ENCODE measurements at places on chromosomes 12 and 14.
A peak's percentile ranks its signal among the peaks of the same experiment; 100 is the strongest.

GRCh38 chr14:104150136-104151025 is 12.0 kb downstream of the KIF26A start:
- DNase-seq, result no peak

DNA sequence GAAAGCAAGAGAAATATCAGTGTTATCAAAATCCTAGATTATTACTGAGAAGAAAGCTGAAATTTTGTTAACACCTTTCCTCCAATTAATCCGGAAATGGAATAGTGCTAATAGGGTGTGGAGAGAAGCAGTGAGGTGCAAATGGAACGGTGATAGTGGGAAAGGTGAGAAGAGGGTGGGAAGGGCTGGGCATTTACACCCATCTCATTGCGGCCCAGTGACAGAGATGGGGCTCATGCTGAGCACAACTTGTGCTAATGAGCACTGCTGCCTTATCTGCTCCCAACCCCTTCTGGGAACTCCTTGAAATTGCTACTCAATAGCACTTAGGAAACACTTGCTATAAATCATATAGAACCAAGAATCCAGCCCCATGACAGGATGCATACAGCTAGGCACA is 94.4 kb downstream of the PTPRR start:
- no peak for DNase-seq

DNA sequence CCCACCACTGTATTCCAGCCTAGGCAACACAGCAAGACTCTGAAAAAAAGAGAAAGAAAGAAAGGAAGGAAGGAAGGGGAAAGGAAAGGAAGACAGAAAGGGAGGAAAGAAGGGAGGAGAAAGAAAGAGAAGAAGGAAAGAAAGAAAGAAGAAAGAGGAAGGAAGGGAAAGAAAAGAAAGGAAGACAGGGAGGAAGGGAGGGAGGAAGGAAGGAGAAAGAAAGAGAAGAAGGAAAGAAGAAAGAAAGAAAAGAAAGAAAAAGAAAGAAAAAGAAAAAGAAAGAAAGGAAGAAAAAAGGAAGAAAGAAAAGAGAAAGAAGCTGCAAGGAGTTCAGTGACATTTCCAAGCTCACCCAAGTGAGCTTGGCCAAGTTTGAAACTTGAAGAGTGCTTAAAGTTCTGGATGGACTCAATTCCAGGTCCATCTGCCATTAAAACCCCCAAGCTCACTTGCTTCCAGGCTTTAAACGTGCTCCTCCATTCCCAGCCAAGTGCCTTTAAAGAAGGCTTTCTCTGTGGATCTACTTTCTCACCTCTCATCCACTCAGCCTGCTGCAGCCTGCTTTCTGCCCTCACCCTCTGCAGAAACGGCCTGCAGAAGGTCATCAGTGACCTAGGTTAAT is 101.5 kb downstream of the VCPKMT start:
- DNase-seq, result no peak

GRCh38 chr12:51871126-51871525 is 16.8 kb upstream of the ANKRD33 start:
- DNase-seq, result no peak

DNA sequence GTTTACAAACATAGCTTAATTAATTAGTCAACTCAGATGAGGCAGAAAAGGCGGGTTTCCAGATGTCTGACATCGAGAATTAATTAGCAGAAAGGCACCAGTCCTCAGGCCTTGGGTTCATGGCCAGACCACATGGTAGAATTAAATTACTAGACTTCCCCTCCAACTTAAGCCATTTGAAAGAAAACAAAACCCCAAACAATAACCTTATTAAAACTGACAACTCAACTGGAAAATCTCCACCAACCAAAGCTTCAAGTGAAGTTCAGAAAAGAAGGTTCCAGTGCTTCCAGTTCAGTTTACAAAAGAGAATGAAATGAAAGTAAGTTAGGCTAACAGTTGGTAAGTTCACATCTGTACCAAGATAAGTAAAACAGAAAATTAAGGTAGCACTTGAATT is 349.5 kb downstream of the GRIN2B start:
- DNase-seq, result no peak

DNA sequence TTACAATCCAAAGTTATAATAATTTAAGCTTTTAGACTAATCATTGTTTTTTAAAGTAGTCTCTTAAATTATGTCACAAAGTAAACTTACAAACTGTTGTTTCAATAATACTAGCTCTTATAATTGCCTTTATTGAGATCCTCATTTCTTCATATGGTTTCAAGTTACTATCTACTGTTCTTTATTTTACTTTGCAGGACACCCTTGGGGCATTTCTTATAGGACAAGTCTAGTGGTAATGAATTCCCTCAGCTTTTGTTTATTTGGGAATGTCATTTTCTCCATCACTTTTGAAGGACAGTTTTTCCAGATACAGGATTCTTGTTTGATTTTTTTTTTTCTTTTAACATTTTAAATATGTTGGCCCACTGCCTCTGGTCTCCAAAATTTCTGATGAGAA is 8.1 kb upstream of the ZFP36L1 start:
- no peak for DNase-seq

- DNase-seq, result no peak
Measured at GRCh38 chr14:33369041-33369440, 430.4 kb downstream of the NPAS3 start.

DNA sequence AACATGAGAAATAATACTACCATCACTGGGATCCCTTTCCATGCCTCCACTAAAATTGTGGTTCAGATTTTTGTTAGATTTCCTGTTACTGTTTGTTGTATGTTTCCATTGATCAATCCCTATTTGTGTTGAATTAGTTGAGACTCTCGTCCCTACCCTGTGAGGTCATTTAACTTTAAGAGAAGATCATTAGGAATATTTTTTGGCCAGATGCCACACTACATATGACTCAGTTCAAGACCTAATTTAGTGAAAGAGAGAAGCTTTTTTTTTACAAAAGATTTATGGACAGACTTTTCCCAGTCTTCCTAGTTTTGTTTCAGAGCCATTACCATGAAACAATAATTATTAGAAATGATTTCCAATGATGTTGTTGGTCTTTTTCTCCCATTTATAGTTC is 35.5 kb downstream of the CPSF6 start:
- no peak for DNase-seq

DNA sequence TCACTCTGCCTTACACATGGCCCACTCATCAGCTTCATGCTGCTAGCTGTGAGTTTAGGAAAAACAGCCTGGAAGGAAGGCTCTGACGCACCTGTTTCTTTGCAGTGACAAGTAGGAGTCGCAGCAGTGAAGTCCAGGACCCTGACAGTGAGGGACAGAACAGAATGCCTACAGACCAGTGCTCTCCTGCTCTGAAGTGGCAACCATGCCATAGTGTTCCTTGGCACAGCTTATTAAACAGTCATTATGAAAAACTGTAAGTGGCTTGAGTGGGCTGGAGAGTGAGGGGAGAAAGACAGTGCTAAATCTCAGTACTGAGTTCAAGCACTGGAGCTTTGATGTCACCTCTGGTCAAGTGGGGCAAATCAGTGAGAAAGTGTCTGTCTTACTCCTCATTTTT is 61.7 kb downstream of the MYRFL start:
- DNase-seq, result no peak

GRCh38 chr12:124544311-124544970 is 23.0 kb downstream of the NCOR2 start:
- no peak for DNase-seq

DNA sequence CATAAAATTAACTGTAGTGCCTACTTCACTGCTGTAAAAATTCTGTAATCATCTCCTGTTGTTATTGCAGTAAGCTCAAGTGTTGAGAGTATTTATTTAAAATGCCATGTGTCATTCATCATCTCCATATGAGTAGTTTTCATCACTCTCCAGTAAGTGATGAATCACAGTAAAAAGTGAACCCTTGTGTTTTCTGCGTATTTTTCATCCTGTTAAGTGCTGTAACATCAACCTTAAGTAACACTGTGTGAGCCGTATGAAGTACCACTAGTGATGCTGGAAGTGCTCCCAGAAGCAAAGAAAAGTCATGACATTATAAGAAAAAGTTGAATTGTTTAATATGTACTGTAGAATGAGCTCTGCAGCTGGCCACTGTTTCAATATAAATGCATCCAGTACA is 55.4 kb downstream of the SLCO1B3 start:
- DNase-seq, result no peak

GRCh38 chr12:42144408-42145196 is at the start of gene GXYLT1:
GXYLT1 (minus strand) TSS chr12:42144874; CDS start chr12:42144646, 228 bp downstream.
- DNase-seq, result peak; percentile 95

DNA sequence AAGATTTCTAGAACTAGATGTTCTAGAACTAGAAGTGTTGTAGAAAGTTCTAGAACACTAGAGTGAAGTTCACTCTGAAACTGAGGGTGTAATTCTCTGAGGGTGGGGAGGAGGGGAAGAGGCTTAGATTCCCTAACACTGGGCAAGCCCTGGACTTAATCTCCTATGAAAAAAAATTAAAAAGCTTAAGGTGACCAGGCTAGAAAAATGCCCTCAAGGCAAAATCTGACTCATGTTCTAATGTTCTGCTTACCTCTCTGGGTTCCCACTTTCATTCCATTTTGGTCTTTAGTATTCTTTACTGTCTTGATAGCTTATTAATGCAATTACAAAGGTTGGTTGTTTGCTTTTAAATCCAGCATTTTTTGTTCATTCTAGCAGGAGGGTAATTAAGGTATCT is 101.5 kb downstream of the KICS2 start:
- no peak for DNase-seq

GRCh38 chr12:107574691-107575090 is 110.9 kb upstream of the PWP1 start:
- DNase-seq, result no peak

GRCh38 chr14:100640471-100641273 is 53.5 kb upstream of the BEGAIN start:
- DNase-seq, result peak; percentile 72

- DNase-seq, result no peak
Measured at GRCh38 chr12:96136725-96137378, 57.3 kb upstream of the ELK3 start.

- no peak for DNase-seq
Measured at GRCh38 chr12:76883151-76883550, 4.3 kb upstream of the CSRP2 start.

DNA sequence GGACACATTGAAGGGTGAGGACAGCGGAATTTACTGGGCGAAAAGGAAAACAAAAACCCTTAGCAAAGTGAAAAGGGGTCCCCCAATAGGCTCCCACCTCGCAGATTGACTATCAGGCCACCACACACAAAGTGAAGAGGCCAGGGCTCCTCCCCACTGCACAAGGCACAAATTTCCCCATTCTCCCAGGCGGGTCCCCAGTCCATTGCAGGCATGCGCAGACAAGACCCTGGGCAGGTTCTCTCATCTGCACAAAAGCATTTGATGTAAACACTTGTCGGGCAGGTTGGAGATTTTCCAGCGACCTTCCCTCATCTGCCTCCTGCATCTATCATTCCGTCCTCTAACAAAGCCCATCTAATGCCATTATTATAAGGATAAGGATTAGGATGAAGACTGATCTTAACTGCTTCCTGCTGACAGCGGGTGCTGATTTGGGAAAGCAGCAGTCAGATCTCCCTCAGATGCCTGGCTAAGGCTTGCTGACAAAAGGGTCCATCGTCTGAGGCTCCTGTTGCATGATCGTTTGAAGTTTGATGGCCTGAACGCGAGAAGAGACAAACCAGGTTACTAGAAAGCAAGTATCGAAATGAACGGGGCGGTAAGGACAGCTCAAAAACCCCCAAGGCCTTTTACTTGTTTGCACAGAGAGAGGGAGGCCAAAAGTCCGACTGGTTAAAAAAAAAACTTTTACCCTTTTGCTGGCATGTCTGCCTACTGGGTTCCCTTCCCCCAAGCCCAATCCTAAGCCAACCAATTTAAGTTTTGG is 14.4 kb downstream of the ASCL4 start:
- DNase-seq, result no peak

GRCh38 chr12:105048315-105048714 is 35.9 kb downstream of the ALDH1L2 start:
- no peak for DNase-seq

DNA sequence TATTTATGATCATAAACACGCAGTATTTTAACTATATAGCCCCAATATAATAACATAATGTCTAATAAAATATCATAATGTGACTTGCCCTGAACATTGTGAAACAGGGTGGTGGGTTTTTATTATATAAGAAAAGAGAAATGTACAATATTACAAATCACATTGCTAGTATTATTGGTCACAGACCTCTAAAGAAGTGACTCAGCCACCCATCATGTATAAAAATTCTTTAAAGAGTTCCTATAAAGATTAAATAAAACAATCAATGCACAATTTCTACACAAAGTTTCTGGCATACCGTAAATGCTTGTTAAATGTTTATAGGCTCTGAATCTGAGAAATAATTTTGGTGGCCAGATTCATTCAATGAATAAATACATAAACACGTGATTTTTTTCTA is 28.9 kb downstream of the ABCC9 start:
- DNase-seq, result no peak

- DNase-seq, result no peak
Measured at GRCh38 chr14:70898111-70898745, 9.0 kb upstream of the PCNX1 start.

DNA sequence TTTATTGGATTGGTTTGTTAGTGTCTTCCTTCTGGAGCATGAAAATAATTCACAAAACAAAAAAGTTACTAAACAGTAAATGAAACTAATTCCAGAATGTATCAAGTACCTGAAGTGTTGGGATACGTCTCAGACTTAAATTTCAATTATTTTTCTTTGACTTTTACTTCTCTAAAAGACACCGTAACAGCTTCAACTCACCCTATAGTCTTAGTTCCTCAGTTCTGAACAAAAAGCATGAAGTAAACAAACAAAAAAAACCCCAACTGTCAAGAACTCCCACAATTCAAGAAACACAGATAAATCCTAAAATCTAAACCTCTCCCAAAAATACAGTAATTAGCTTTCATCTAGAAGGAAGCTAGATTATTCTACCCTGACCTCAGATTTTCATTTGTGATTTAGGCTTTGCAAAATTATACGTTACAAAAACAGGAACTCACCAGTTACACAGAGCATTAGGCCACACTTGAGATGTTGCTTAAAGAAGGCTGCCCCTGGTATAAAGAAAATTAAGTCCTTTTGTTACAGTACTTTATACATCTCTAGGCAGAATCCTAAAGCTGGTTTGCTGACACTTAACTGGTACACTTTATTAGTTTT is 10.2 kb downstream of the HEATR5A start:
- peak; percentile 34 for DNase-seq

- DNase-seq, result no peak
Measured at GRCh38 chr12:107329569-107330324, 236.4 kb upstream of the CRY1 start.

DNA sequence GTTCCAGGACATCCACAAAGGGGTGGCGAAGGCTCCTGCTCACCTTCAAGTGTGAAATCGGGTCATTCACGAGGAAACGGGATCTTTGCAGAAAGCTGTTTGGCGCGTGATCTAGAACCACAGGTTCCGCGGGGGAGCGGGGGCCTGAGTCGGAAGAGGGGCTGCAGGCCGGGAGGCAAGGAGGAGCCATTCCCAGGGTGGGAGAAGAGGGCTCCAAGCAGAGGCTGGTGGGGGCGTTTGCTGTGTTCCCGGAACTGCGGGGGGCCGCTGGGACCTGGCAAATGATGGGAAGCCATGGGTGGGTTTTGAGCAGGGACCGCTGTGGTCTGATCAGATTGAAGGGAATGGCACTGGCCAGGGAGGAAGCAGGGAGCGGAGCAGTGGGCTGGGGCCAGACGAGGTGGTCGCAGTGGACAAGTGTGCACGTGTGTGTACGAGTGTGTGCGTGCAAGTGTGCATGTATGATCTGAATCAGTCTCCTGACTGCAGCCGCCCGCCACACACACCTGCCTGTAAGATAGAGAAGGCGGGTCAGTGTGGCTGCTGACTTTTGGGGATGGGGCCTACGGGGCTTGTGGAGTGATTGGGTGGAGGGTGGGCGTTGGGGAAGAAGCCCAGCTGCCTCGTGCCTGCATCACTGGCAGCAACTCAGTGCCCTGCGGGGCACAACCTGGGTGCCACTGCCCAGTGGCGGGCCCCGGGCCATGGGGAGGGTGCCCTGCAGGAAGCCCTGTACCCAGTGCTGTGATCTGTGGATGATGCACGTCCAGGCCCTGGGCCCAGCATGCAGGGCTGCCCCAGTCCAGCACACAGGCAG is 141.9 kb downstream of the KIF26A start:
- no peak for DNase-seq

Data from GM13976 (cell line).